IMR-90 (cell line): ENCODE measurements at places on chromosomes 3 and 15.

DNA sequence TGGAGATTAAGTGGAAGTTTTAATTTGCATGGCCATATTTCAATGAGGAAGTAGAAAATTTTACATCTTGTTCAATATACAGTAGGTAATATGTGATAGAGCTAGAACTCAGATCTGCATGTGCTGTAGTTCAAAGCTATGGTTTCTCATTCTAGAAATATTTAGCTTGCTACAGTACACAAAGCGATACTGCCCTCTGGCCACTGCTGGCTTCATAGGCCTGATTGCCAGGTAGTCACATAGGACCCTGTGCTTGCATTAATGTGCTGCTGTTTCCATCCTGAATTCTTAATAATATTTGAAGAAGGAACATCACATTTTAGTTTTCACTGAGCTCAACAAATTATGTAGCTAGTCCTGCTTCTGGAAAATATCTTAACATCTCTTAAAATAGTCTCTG, 87.0 kb downstream of the PLSCR2 start:
- no peak overlapping the region for H3K4me3 ChIP-seq
- no peaks in the 10 kb centered on the region for H3K4me1 ChIP-seq
- no peaks in the 10 kb centered on the region; the same call in 1 of the 2 replicates for H3K27me3 ChIP-seq
- peak; percentile 33 for DNase-seq
- H3K27ac ChIP-seq = no peak overlapping the region
- H3K36me3 ChIP-seq = no peaks in the 10 kb centered on the region

GRCh38 chr15:89123181-89123525, 34.9 kb downstream of the ABHD2 start:
- H3K27ac ChIP-seq = no peak overlapping the region
- peaks cover 7% of the 10 kb centered on the region for H3K4me1 ChIP-seq
- no peaks in the 10 kb centered on the region for H3K27me3 ChIP-seq
- no peak overlapping the region for H3K4me3 ChIP-seq
- H3K36me3 ChIP-seq = peaks cover 16% of the 10 kb centered on the region
- DNase-seq = peak; percentile 65

DNA sequence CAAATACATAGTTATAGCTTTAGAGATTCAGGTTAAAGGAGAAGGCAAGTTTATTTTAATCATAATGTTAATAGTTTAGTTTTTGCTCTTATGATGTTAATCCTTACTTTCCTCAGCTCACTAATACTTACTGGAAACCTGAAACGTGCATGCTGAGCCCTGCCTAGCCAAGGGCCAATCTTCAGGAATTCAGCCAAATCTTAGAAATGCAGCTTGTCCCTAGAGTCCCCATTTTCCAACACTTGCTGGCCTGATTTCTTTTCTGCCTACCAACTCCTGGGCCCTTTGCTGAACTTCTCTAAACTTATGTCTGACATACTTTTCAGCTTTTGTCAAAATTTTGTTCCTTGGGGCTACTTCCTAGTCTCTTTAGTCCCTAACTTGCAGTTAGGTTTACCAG, 22.8 kb downstream of the BCHE start:
- no peak overlapping the region for H3K4me3 ChIP-seq
- H3K27ac ChIP-seq = no peak overlapping the region
- H3K36me3 ChIP-seq = no peaks in the 10 kb centered on the region
- no peaks in the 10 kb centered on the region for H3K27me3 ChIP-seq
- DNase-seq = no peak

DNA sequence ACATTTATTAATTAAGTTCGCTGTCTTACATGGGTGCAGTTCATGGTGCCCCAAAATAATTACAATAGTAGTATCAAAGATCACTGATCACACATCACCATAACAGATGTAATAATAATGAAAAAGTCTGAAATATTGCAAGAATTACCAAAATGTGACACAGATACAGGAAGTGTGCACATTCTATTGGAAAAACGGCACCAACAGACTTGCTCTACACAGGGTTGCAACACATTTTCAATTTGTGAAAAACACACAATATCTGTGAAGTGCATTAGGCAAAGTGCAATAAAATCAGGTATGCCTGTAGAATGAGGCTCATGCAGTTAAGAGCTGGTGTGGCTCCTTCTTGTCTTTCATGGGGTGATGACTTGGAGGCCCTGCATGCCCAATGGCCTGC, 265.8 kb downstream of the RPLP1 start:
- H3K36me3 ChIP-seq = no peaks in the 10 kb centered on the region

GRCh38 chr3:63067999-63068645, 192.9 kb upstream of the CADPS start:
- DNase-seq = peak; percentile 24
- no peaks in the 10 kb centered on the region for H3K4me1 ChIP-seq
- no peak overlapping the region for H3K4me3 ChIP-seq
- no peak overlapping the region for H3K27ac ChIP-seq
